ENCODE measurements at places on chromosomes 1 and 21.

DNA sequence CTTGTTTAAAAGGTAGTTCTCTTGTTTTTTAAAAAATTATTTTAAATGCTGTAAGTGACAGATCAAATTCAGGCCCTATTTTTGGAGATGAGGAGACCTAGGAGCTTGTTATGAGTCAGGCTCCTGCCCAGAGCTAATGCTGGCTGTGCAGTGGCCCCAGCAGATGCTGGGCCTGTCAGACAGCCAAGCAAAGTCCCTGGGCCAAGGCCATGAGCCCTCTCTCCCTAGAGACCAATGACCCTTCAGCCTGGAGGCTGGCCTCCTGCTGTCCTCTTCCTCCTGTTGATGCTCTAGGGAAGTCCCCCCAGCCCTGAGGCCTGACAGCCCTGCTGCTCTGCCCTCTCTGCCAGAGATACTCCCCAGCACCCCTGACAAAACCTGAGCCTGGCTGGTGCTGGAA lies 128.1 kb upstream of the CTTNBP2NL start:
- DNase-seq, result peak; percentile 73

GRCh38 chr1:16046842-16047241 lies 3.3 kb downstream of the CLCNKB start:
- no peak for DNase-seq

DNA sequence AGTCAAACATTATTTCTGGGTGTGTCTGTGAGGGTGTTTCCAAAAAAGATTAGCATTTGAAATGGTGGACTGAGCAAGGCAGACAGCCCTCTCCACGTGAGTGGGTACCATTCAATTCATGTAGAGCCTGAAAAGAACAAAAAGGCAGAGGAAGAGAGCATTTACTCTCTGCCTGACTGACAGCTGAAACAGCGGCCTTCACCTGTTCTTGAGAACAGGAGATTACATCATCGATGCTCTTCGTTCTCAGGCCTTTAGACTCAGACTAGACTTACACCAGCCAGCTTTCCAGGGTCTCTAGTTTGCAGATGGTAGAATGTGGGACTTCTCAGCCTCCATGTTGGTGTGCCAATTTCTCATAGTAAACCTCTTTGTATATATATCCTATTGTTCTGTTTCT lies 302.3 kb downstream of the BACH1 start:
- DNase-seq, result no peak

DNA sequence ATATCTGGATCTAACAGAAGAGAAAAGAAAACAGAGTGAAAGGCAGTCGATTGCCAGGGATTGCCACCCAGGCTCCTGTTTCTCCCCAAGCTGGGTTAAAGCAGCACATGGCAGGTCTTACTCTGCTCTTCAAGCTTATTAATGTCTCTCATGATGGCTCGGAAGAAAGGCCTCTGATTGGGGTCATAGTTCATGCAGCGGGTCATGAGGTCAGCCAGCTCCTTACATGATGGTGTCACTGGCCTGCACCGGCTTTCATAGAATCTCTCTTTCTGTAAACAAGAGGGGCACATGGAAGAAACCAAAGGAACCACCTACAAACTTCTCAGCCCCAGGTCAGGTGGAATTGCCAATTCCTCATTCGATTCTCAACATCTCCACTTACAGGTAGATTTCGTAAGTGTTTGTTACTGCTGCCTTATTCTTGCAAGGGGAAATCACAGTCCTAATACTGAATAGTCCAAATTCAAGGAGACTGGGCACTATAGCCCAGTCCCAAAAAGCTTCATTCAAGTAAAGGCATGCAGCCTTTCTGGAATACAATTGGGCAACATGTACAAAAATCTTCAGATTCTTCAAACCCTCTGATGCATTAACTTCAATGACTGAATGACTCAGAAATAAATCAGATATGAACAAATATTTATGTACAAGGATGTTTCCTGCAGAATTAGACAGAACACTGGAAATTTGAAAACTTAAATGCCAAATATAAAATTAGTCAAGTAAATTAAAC lies 96.6 kb downstream of the RAVER2 start:
- no peak for DNase-seq

DNA sequence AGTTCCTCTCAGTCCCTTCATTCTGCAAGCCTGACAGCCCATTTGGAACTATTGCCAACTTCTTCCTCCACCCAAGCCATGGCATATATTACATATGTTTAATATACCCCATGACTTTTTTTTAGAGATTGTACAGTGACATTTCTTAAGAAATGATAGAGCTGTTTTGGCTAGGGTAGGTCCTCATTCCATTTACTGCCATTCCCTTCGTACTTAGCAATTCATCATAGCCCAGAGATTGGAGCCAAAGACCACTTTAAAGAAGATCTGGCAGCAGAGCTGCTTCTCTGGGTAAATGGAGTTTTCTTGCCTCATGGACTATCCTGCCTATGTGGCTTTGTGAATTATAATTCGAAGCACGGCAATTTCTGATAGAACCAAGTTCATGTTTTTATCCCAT lies 93.4 kb downstream of the ST3GAL3 start:
- no peak for DNase-seq

DNA sequence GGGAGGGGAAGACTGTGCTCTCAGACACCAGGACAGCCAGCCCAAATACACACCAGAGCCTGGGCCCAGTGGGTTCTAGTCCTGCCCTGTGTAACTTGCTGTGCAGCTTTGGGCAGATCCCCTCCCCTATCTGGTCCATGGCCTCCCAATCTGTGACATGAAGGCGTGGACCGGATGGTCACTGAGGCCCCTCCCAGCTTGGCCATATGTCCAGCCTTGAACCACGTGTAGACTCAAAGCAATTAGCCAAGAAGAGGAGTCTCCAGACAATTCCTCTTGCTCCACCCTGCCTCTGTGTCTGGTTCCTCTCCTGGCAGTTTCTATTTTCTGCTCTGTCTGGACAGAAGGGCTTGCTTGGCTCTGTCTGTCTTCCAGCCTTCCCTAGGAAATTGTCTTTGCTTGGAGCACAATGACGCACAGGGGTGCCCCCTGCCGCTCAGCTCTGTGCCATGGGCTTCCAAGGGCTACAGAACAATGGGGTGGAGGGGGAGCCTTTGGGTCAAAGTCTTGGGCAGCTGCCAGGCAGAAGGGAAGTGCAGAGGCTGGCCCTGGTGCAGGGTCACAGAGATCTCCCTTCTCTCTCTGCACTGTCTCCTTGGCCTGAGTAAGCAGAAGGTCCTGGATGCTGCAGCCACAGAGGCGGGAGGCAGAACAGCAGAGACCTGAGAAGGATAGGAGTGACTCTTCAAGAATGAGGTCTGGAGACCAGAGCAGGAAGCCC lies 66.1 kb downstream of the TENT5C start:
- peak; percentile 79 for DNase-seq

DNA sequence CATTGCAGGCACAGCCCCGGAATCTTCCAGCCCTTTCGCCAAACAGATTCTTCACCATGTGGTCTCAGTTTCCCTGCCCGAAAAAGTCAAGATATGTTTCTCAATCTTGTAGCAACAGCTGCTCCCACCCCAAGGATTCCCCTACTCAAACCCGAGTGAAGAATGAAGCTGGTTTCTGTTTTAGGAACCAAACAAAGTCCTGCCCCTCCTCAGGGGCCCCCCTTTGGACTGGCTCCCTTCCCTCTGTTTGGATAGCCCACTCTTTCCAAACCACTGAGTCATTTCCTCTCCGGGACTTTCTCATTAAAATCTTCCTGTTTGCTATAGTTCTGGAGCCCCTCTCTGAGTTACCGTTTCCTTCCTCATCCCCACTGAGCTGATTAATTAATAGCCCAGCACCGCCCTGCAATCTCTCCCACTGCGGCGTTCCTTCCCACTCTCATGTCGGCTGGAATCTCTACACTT lies 100.9 kb downstream of the TSEN15 start:
- no peak for DNase-seq

DNA sequence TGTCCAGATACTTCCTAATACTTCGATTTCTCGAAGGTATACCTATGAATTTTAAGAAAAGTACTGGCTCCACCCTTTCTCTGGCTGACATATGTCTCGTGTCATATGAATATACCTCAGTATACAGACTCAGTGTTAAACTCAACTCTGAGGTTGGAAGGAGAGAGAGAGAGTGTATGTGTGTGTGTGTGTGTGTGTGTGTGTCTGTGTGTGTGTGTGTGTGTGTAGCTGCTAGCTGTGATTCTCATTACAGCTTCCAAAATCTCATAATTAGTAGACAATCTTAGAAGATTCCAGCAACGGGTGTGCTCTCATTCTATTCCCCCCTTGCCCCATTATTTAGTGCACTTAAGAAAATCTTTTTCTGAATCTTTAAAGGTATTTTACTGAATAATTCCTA lies 380.3 kb upstream of the B3GALT2 start:
- no peak for DNase-seq

DNA sequence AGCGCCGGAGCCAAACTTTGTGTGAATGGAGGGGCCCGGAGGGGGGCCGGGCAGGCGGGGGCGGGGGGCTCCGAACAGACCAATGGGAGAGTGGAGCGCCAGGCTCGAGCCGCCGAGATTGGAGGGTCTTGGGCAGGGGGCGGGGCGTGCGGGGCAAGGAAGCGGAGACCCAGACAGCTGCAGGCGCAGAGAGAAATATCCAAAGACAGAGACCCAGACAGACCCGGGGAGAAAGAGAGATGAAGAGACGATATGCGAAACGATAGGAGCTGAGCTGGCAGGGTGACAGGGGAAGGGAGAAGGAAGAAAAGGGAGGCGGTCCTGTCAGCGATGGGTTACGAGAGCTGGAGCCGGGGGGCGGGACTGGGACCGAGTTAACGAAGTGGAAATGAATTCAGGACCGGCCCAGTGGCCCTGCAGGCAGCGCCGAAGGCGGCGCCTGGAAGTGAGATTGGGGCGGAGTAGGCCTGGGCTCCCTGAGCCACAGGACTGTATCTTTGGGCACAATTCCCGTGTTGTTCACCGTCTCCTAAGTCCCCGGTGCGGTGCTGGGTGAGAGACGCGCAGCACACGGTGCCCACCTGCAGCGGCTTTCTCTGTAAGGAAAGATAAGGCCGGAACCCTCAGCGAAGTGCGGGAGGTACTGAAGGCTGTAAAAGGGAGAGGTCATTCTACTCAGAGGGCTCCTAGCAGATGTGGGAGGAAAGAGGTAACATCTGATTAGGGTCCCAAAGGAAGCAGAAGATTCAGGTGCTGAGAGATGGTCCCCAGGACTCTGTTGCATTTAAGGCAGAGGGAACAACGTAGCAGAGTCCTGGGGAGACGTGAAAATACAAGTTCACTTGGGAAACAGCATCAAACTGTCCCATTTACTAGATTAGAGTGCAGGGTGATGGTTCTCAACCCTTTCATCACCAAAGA lies 543 bp upstream of the KCNJ10 start:
- DNase-seq, result peak; percentile 88

DNA sequence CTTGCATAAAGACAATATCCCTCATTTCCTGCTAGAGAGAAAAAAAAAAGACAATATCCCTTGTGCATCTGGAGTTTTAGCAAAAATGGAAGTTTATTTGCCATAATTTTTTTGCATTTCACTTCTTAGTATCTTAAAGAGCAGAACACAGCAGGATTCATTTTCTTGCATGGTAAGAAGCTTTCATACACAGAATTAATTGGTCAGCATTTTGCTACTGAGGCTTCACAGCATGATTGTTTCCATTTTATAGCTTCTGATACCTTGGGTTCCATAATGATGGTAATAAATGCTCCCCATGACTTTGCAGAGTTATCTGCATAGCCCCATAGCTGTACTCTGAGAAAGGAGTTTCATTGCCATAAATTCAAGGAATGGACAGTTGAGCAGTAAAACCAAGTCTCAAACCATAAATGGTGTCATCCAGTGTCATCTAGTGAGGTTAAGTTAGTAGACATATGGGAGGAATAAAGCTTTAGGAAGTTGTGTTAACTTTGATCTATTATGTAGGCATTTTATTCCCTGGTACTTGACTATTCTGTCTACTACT lies 88.8 kb upstream of the PLD5 start:
- no peak for DNase-seq

GRCh38 chr1:226446094-226446493 lies 38.2 kb upstream of the PARP1 start:
- no peak for DNase-seq

- DNase-seq, result peak; percentile 21
These were observed 237.1 kb downstream of the TRABD2B start for GRCh38 chr1:47759936-47760629.

DNA sequence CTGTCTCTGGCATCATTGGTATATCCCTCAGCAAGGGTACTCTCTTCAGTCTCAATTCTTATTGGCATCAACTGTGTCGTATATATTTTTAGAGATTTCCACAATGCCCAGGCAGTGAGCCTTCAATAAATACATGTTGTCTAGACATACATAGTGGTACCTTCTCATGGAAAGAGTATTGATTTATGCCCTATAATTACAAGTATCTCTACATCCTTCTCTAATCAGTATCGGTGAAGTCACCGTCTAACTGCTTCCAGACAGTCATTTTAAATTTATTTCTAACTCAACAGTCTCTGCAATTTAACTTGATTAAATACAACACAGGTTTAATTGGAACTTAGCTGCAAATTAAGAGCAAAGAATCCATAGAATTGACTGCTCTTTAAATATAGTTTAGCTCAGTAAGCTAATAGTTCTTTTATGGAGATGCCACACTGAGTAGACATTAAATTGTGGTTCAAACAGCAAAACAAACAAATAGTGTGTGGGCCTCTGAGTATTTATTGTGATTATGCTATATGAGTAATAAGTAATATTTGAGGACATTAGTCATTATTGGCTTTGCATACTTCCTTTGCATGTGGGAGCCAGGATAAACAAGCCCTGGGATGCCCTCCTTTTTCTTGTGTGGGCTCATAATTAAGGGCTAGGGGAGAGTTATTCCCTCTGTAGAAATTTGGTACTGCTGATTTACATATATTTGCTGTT lies 126.9 kb upstream of the DUSP10 start:
- DNase-seq, result no peak

DNA sequence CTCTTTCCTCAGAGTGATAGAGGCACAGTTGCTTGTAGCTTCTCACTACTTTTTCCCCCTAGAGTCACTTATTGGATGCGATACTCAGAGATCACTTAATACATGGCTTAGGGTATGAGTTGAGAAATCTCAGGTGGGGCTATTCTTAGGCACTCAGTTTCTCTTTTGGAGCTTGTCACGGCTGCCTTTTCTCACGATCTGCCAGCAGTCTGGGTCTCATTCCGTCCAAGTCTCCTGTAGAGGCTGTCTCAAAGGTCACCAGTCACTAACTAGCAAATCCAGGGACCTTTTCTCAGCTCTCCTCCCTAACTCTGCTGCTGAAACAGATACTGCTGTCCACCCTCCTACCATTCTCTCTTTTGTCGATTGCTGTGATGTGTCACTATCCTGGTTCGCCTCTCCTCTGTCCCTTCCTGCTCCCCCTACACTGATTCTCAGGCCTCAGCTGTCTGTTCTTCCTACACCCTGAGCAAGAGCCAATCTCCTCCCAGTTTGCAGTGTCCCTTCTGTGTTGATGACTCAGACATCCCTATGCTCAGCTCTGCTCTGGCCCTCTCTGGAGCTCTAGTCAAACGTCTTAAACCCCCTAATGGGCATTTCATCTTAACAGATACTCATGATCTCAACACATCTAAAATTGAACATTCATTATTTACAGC lies 12.4 kb downstream of the ATP1A2 start:
- no peak for DNase-seq

- no peak for DNase-seq
These were observed 38.5 kb downstream of the HIVEP3 start for GRCh38 chr1:41880261-41880660.
